ENCODE measurements at places on chromosomes 6 and 20. TPM values are rescaled to one million over a fixed set of nuclear protein-coding genes. Genes with fewer than 3 reads are reported as not detected.

Gene SLC29A1
- total RNA-seq = 27.8 TPM

Gene DUSP22
- 20.7 TPM for total RNA-seq

Gene TRIM31
- not detected for total RNA-seq

Gene MCM8
- total RNA-seq = 10.3 TPM

Gene MRAP2
- total RNA-seq = 30.6 TPM

DNA sequence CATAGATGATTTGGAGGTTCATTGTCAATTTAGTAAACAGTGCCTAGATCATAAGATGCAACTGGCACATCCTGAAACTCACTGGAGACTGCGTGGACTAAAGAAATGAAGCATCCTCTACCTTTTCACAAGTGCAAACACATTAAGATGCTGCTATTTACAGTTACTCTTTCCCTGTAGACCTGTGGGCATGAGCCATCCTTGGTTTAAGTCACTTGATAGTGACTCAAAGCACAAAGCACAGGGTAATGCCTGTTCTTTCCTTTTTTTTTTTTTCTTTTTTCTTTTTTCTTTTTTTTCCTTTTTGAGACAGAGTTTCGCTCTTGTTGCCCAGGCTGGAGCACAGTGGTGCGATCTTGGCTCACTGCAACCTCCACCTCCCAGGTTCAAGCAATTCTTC lies 10.0 kb upstream of the HLA-DQA1 start:
- H3K27me3 ChIP-seq = no peaks in the 10 kb centered on the region
- H3K4me3 ChIP-seq = no peak overlapping the region
- H3K36me3 ChIP-seq = no peaks in the 10 kb centered on the region
- H3K4me1 ChIP-seq = no peaks in the 10 kb centered on the region
- DNase-seq = no peak

GRCh38 chr6:108862479-108863191 lies 14.4 kb downstream of the ARMC2 start:
- DNase-seq = peak; percentile 48
- peaks cover 20% of the 10 kb centered on the region for H3K36me3 ChIP-seq
- no peaks in the 10 kb centered on the region for H3K4me1 ChIP-seq
- H3K27me3 ChIP-seq = no peaks in the 10 kb centered on the region
- H3K27ac ChIP-seq = no peak overlapping the region
- H3K4me3 ChIP-seq = no peak overlapping the region

DNA sequence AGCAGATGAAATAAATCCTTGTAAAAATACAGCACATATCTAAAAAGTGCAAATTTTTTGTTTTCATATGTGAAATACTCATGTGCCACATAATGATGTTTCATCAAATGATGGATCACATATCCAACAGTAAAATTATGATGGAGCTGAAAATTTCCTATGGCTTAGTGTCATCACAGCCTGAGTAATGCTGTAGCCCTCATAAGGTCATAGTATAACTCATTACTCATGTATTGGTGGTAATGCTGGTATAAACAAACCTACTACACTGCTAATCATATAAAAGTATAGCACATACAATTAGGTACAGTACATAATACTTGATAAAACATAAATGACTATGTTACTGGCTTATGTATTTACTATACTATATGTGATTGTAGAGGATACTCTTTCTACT lies 12.9 kb downstream of the TSPYL1 start:
- H3K36me3 ChIP-seq = peaks cover 3% of the 10 kb centered on the region
- H3K4me1 ChIP-seq = peaks cover 8% of the 10 kb centered on the region
- no peak overlapping the region for H3K27ac ChIP-seq
- no peaks in the 10 kb centered on the region for H3K27me3 ChIP-seq
- H3K4me3 ChIP-seq = no peak overlapping the region

GRCh38 chr6:10583509-10583901 lies 62.4 kb downstream of the GCNT2 start:
- H3K4me1 ChIP-seq = peaks cover 3% of the 10 kb centered on the region
- no peaks in the 10 kb centered on the region for H3K36me3 ChIP-seq
- peak overlapping the region; percentile 24 for H3K27ac ChIP-seq
- H3K27me3 ChIP-seq = no peaks in the 10 kb centered on the region

GRCh38 chr6:33075568-33076405 lies at the start of gene HLA-DPB1:
HLA-DPB1 (plus strand) TSS chr6:33075990; CDS start chr6:33076042, 52 bp downstream.
- peak; percentile 81 for DNase-seq
- no peaks in the 10 kb centered on the region for H3K36me3 ChIP-seq
- peaks cover 24% of the 10 kb centered on the region for H3K27me3 ChIP-seq
- H3K4me3 ChIP-seq = peak within 1 kb of the TSS; percentile 30

GRCh38 chr6:157449610-157450009 lies 68.6 kb downstream of the ZDHHC14 start:
- H3K4me3 ChIP-seq = no peak overlapping the region
- no peaks in the 10 kb centered on the region for H3K4me1 ChIP-seq
- peak; percentile 45 for DNase-seq
- H3K27me3 ChIP-seq = no peaks in the 10 kb centered on the region
- no peaks in the 10 kb centered on the region for H3K36me3 ChIP-seq

DNA sequence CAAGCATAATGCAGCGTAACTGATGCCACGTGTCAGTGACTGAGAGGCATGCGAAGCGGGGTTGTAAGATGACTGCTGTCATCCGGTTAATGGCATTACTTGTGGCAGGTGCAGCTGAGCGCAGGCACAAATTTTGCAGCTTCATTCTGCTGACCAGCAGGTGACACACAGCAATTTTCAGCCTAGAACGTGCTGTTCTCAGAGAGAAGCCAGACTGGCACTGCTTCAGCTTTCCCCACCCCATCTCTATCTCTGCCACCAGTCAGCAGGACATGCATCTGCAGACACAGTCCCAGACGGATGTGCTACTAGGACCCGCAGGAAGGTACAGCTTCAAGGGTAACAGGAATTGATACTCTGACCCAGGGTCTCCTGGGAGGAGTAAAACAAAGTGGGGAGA lies 221.8 kb downstream of the KIF16B start:
- peak; percentile 55 for DNase-seq
- no peaks in the 10 kb centered on the region for H3K36me3 ChIP-seq
- no peak overlapping the region for H3K4me3 ChIP-seq
- H3K4me1 ChIP-seq = peaks cover 17% of the 10 kb centered on the region
- no peak overlapping the region for H3K27ac ChIP-seq
- no peaks in the 10 kb centered on the region for H3K27me3 ChIP-seq

GRCh38 chr20:47970282-47970903 lies 185.1 kb upstream of the SULF2 start:
- H3K4me1 ChIP-seq = peaks cover 8% of the 10 kb centered on the region
- no peak for DNase-seq
- H3K27me3 ChIP-seq = peaks cover 35% of the 10 kb centered on the region
- no peaks in the 10 kb centered on the region for H3K36me3 ChIP-seq
- H3K4me3 ChIP-seq = no peak overlapping the region

DNA sequence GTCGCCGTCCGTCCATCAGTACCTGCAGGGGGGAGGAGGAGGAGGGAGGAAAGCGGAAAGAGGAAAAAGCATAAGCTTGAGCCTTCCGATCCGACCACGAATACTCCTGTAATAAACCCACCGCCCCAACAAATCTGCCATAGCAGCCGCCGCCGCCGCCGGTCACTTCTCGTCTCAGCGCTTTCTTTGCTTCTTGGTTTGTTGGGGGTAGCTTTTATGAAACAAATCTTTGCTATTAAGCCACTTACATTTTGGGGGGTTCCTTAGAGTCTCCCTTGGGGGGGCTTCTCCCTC lies 277 bp downstream of the ADGRB3 start:
- H3K36me3 ChIP-seq = no peaks in the 10 kb centered on the region
- H3K4me3 ChIP-seq = peak overlapping the region; percentile 72
- H3K4me1 ChIP-seq = no peaks in the 10 kb centered on the region
- DNase-seq = no peak

DNA sequence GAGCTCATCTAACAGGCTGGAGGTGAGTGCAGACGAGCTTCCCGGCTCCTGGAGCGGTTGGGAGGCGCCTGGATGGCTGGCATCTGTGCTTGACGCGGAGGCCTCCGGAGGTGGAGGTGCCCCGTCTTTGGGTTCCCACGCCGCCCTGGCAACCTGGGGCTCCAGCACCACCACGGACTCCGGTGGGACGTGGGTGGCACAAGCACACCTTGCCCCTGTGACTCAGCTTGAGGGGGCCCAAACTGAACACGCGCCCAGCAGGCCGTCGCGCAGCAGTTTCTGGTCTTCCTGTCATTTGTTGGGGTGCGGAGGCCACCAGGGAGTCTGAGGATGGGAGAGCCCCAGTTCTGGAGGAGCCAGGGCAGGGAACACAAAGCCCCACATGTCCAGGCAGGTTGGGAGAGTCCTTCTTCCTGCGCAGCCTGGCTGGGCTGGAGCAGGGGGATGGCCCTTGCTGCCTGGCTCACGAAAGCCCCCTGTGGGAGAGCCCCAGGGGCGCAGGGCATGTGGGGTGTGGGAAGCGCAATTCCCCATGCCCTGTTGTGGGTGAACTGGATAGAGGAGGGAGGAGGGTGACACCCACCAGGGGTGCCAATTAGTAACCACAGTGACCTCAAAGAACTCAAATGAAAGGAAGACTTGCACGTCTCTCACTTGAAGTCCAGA lies 1378.6 kb upstream of the DEFB115 start:
- no peak overlapping the region for H3K4me3 ChIP-seq
- H3K27me3 ChIP-seq = no peaks in the 10 kb centered on the region
- no peaks in the 10 kb centered on the region for H3K36me3 ChIP-seq
- H3K4me1 ChIP-seq = no peaks in the 10 kb centered on the region

DNA sequence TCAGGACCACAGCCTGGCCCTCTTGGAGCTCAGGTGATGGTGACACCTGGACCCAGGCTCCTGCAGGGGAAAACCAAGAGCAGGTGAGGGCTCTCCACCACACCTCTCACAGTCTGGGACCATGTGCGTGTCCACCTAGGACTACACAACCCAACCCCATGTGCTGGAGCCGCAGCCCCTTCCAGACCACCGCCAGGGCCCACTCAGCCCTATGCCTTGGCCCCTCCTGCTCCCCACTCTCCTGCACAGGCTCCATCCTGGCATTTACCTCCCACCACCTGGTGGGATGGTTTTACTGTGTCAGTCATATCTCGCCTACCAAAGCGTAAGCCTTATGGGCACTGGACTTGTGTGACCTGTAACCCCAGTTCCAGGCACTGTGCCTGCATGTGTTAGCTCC lies 13.1 kb upstream of the ADAM33 start:
- H3K4me3 ChIP-seq = no peak overlapping the region
- no peak for DNase-seq
- no peaks in the 10 kb centered on the region for H3K27me3 ChIP-seq
- H3K27ac ChIP-seq = no peak overlapping the region

DNA sequence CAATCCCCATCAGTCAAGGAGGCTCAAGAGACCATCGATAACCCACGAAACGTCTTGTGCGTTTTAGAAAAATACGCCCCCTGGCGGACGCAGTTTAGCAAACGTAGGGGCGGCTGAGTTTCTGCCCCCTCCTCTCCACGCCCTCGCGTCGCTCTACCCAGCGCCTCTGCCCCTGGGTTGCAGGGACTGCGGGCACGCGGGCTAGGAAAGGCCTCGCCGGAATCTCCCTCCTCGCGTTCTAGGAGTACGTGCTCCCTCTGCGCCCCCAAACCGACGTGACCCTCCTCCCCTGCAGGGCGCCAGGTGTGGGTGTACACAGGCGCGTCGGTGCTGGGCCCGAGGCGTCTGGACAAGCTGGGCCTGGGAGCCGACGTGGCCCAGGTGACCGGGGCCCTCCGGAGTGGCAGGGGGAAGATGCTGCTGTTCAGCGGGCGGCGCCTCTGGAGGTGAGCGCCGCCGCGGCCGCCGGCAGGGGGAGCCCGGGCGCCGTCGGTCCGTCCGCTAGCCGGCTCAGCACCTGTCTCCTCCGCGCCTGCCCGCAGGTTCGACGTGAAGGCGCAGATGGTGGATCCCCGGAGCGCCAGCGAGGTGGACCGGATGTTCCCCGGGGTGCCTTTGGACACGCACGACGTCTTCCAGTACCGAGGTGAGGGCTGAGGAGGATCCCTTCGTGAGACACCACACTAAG lies 5.3 kb downstream of the MMP9 start:
- no peaks in the 10 kb centered on the region for H3K36me3 ChIP-seq
- H3K27ac ChIP-seq = no peak overlapping the region
- peak; percentile 34 for DNase-seq
- H3K27me3 ChIP-seq = peaks cover 64% of the 10 kb centered on the region

DNA sequence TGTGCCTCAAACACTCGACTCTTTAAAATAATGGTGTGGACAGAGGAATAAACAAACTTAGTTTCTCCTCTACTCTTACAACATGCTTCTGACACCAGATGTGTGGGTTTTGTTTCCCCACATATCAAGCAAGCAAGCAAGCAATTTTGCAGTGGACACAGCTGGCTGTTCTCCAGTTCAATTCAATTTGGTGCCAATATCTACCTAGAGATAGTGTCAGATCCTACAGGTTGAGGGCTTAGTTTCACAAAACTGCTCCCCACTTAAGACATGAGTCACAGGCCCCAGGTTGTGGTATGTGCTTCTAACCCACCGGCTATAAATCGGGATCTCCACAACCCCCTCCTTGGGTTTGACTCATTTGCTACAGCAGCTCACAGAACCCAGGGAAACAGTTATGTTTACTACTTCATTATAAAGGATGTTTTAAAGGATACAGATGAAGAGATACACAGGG lies 131.4 kb upstream of the TRAF3IP2 start:
- DNase-seq = no peak
- H3K4me3 ChIP-seq = no peak overlapping the region
- H3K27ac ChIP-seq = no peak overlapping the region
- H3K27me3 ChIP-seq = no peaks in the 10 kb centered on the region

GRCh38 chr6:71544028-71544427 lies 255.4 kb downstream of the OGFRL1 start:
- no peak overlapping the region for H3K4me3 ChIP-seq
- DNase-seq = no peak
- H3K36me3 ChIP-seq = no peaks in the 10 kb centered on the region
- H3K27me3 ChIP-seq = no peaks in the 10 kb centered on the region
- H3K27ac ChIP-seq = no peak overlapping the region
